ENCODE measurements at places on chromosomes 5 and 9.

DNA sequence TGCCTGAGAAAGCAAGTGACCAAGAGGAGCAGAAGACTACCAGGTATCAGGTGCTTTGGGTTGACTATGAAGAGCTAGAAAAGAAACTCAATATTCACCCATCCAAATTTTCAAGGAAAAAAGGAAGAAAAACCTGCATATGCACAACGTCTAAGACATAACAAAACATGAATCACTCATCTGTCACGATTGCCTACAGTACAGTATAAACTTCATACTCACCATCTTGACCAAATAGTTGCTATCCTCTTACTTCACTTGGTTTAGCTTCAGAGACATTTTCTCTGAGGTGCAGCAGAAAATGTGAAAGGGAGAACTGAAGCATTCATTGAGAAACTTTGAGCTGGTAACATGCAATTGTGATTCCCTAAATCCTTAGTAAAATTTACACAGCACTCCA, 228.6 kb upstream of the MPDZ start:
- DNase-seq: no peak

- DNase-seq: no peak
These were observed 582.4 kb upstream of the C9orf72 start for GRCh38 chr9:28155671-28156070.

DNA sequence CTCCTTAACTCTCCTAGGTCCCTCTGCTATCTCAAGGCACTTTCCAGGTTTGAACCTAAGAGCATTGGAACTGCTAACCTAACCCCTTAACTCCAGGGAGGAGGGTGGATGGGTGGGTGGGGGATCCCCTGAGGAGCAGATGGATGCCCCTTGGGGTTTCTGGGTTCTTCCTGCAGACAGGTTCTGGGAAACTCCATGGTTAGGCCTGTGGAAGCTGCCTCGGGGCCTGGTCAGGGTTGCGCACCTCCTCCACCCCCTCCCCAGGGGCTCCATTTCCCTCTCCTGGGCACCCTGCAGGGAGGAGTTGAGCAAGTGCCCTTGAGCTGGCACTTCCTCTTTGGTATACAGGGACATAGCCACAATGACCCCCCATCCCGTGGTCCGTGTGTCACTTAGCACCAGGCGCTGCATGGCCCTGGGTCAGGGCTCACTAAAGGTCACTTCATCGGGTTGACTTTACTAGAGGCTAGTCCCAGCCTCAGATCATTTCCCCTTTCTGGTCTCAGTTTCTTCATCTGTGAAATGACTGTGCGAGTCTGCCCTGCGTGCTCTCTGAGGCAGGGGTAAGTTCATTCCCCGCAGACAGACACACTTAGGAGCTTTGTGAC, 16.0 kb downstream of the CXXC5 start:
- no peak for DNase-seq

GRCh38 chr9:78109075-78109474, 77.5 kb upstream of the GNAQ start:
- no peak for DNase-seq

- DNase-seq: no peak
These were observed 72.6 kb downstream of the FGF1 start for GRCh38 chr5:142613271-142613671.

DNA sequence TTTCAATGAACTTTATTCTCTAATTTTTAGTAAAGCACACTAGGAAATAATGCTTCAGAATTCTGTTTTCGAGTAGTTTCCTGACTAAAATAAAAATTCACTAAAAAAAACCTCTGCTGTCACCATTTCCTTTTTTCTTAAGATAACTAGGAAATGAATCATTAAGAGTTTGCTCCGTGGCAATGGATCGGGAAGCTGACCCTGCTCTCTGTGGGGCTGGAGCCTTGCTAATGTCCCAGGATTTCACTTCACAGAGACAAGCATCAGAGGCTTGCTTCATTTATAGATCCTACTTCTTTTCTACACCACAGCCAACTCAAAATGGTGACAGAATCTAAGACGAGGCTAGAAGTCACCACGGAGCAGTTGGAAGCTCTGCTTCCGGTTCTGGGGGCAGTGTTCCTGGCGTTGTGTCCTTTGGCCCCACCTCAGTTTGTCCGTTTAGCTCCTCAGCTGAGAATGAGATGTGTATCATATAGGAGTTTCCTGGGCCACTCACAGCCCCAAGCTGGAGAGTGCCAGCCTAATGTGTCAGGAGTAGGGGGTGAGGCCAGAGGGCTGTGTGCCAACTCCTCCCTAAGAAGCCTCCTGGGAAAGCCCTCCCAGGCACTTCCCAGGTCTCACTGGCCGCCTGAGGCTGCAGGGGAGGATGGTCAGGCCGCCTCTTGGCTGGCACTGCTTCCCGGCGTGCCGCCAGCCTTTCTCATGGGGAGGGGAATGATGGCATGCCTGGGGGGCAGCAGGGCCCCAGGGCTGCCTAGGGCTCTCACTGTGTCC, 19.6 kb downstream of the TENT4A start:
- DNase-seq: no peak

DNA sequence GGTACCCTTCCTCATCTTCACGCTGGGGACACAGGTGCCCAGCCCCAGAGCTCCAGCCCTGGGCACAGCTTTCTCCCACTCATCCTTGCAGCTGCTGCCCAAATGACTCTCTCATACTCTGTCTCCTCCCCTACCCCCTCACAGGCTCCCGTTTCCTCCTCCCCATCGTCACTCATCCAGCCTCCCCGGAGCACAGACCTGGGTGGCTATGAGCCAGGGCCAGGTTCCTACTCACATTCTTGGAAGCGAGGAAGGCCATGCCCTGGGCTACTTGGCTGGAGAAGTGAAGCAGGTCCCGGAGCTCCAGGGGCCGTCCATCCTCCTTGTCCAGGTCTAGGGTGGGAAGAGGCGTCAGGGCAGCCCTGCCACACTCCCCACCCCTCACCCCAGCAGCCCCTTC, 29.3 kb downstream of the CSF1R start:
- DNase-seq: no peak

- DNase-seq: no peak
These were observed 246.9 kb downstream of the CYLC2 start for GRCh38 chr9:103242025-103242424.

- no peak for DNase-seq
These were observed 32.7 kb upstream of the SLCO6A1 start for GRCh38 chr5:102531506-102531905.

DNA sequence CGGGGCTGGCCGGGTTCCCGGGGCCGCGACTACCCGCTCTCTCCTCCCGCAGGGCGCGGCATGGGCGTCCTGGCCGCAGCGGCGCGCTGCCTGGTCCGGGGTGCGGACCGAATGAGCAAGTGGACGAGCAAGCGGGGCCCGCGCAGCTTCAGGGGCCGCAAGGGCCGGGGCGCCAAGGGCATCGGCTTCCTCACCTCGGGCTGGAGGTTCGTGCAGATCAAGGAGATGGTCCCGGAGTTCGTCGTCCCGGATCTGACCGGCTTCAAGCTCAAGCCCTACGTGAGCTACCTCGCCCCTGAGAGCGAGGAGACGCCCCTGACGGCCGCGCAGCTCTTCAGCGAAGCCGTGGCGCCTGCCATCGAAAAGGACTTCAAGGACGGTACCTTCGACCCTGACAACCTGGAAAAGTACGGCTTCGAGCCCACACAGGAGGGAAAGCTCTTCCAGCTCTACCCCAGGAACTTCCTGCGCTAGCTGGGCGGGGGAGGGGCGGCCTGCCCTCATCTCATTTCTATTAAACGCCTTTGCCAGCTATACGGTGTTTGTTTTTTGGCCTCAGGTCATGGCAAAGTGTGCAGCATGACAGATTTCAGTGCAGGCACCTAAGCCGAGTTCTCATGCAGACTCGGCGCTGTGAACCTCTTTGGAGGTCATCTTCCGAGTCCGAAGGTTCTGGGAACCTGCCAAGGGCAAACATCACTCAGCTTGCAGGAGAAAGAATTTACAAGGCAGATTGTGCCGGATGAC, 516 bp downstream of the MRPL41 start:
- no peak for DNase-seq

- DNase-seq: no peak
These were observed 258.3 kb upstream of the NR4A3 start for GRCh38 chr9:99563364-99563763.

- DNase-seq: no peak
These were observed 400.5 kb downstream of the ARRDC3 start for GRCh38 chr5:90982576-90982975.

GRCh38 chr5:80308526-80308925, 11.3 kb upstream of the SPZ1 start:
- no peak for DNase-seq

- no peak for DNase-seq
These were observed 7.2 kb upstream of the POU4F3 start for GRCh38 chr5:146331423-146331822.

DNA sequence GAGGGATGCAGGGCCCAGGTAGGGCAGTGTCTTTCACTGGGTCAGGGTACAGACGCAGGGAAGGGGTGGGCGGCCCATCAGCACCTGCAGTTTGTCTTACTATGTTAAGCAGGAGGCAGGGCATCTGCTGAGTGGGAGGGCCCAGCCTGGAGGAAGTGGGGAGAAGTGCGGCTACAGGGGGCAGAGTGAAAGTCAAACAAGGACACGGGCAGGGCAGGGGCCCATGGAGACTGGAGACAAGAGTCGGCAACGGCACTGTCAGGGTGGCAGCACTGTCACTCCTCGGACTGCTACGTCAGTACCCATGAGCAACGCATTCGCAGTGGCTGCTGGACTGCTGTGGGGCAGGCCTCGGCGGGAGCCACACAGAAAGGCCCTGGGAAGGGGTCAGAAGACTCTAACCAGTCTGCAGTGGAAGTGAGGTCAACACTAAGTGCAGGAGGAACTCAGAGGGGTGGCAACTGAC, 19.7 kb downstream of the CAMSAP1 start:
- no peak for DNase-seq

DNA sequence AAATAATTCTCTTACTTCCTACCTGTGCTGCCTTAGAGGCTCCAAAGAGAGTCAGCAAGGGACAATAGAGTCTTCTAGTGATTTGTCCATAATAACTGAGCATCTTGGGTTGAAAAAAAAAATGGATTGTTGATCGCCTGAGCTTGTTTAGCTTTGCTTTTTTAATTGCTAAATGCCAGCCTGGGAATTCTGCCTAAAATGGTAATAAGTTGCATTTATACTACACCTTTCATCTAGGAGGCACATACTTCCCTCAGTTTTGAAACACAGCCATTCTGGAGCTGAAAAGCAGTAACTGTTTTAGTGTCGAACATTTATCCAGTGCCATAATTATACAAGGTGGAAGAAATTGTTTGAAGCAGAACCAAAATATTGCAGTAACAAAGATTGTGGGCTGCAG, 421.3 kb downstream of the CAAP1 start:
- no peak for DNase-seq

- no peak for DNase-seq
These were observed 483.7 kb downstream of the ELAVL2 start for GRCh38 chr9:23342291-23342690.

GRCh38 chr9:109419531-109419930, 78.6 kb downstream of the PTPN3 start:
- no peak for DNase-seq

DNA sequence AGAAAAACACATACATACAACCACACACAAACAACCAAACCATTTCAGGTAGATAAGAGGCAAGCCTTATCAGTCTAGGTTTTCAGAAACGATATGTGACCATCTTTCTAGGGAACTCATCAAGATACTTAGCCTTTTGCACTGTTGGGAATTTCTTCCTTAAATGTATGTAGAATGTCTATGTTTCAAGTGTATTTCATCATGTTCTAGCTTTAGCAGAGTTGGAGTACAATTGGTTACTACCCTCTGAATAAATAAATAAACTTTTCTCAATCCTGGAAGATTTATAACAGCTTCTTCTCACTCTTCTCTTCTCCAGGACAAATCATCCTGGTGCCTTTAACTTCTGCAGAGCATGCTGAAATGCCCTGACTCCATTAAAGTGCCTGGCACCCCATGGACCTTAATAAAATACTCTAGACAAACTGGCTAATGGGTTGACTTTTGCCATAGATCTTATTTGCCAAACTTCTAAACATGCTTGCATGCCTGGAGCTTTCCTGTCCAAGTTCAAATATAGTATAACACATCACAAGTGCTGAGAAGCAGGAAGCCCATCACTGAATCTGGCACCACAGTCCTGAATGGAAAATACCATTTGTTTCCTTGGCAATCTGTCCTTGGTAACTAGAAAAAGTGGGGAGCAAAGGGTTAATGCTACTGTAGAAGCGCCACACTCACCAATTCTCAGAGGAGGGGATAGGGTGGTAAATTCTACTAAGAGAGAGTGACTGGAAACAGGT, 33.1 kb upstream of the ZNF462 start:
- no peak for DNase-seq

GRCh38 chr9:111730937-111731567, 63.7 kb downstream of the SHOC1 start:
- no peak for DNase-seq

GRCh38 chr5:88792144-88792840, 90.7 kb downstream of the MEF2C start:
- no peak for DNase-seq

DNA sequence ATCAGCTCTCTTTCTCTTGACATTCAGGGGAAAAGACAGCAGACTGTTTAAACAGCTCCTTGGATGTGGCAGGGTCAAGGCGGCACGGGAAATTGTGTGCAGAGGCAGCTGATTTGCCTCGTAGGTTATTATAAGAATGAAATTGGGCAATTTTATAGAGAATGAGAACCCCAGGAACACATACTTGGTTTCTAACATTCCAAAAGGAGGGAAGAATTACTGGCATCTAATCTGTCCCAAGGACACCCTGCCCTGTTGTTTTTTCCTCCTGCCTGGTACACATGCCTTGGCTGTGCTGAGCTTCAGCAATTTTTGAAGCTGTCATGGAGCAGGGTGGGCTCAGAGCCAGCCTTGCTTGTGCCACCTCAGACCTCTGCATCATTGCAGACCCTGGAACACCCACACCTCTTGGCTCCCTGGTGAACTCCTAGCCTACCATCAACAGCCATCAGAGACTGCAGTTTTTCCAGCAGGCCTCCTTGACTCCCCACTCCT, 143.6 kb downstream of the BOD1 start:
- DNase-seq: no peak

DNA sequence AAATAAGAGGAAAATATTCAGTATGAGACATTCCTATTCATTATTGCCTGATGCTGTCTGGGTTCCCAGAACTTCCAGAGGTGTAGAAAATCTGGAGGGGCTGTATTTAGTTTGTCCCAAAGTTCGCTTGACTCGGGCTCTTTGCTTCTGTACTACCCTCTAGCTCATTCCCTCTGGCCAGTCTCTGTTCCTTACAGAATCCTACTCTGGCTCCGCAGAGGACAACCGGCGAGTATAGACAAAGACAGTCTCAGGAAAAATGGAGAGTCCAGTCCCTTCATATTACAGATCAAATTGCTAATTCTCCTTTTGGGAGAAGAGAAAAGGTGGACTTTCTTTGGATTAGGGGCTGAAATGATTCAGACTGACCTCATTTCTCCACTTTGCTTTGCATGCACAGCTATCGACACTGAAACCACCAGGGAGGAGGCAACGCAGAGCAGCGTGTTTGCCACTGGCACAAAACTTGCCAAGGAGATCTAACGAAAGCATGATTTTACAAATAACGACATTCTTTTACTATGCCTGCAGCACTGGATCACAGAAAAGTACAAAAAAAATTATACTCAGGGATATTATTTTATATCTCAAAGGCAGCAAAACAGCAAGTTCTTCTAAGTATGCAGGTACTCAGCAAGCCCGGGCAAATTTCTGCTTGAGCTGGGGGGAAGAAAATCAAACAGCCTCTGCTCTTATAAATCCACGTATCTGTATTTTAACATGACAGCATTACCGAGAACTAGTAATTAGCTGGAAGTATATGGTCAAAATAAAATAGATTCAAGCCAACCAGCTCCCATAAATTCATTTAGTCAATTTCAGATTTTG, 279.7 kb downstream of the NPR3 start:
- DNase-seq: no peak

GRCh38 chr5:98593418-98593817, 180.0 kb upstream of the RGMB start:
- DNase-seq: no peak

Data from NCI-H187 (cell line).